GM04504 (cell line): ENCODE measurements at places on chromosomes 7 and 10.

DNA sequence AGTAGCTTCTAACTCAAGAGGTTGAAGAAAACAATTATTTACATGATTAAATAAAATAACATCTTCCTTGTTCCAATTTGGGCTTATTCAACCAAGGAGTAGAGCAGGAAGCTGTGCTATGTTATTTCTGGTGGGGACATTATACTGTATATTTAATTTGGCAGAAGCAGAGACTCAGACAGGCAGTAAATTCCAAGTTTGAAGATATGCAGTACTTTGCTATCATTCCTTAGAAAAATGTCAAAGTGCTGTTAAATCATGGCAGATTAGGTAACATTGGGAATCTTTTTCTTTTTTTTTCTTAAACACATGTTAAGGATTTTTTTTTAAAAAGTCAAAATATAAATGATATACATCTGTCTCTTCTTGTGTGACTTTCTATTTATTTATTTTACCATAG is 190.1 kb downstream of the SUGCT start:
- no peak for DNase-seq

GRCh38 chr7:76257973-76258372 is 44.5 kb upstream of the HSPB1 start:
- DNase-seq: no peak

- no peak for DNase-seq
These were observed 245.9 kb downstream of the MTERF1 start for GRCh38 chr7:91634485-91635177.

GRCh38 chr10:15262036-15262713 is 93.7 kb upstream of the NMT2 start:
- peak; percentile 11 for DNase-seq

GRCh38 chr10:132229096-132229495 is 42.3 kb downstream of the DPYSL4 start:
- DNase-seq: no peak

DNA sequence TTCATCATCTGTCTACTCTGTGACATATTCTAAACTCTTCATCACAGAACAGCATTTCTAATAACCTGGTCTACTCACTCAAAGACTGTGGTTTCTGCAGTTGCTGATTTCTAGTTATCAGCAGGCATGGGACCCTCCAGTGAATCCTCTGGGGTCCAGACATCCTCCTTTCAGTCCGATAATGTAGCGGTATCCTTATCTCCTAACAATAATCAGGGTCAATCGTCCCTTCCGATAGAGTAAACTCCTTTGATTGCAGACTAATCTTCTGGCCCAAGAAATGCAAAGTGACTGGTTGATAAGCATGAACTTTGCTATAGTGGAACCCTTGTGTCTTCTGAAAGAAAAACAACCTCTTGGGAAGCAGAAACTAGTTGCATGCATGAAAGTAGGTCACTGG is 1209.8 kb upstream of the CELF2 start:
- no peak for DNase-seq
